T-helper 17 cell (primary cell): ENCODE measurements at places on chromosomes 6 and 20.

GRCh38 chr6:109327959-109328358, 54.3 kb downstream of the CD164 start:
- no peak for DNase-seq

DNA sequence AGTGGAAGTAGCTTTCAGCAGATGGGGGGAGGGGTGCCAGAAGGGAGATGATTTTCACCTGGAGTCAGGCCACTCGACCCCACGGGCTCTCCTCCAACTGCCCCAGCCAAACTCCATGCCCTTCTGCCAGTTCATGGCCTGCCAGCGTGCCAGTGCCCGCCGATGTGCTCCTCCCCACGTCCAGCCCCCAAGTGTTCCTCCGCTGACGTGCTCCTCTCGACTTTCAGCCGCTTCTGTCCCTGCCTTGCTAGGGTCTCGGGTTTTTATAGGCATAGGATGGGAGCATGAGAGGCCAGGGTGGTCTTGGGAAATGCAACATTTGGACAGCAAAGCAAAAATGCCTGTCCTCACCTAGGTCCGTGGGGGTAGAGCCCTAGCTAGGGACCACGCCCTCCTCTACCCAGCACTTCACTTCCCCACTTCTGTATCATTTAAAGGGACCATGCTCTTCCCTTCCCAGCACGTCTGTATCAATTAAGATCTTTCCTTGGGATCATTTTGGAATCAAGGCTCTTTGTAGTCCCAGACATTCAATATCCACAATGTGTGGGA, 54.4 kb downstream of the PRND start:
- DNase-seq: no peak

DNA sequence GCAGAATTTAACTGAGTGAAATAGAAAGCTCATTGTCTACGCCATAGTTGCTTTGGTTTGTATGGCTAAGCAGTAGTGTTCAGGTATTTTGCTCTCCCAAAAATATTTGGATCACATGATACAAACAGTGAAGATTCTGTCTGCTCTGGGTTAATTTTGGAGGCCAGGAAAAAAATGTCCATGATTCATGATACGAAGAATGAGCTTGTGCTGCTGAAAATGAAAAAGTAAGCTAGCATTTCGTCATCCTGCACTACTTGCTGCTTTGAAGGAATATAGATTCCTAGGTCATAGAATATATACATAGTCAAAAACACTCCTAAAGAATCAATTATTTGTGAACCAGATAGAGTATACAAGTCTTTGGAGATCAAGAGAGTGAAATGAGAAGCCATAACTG, 8.3 kb downstream of the WRNIP1 start:
- no peak for DNase-seq

DNA sequence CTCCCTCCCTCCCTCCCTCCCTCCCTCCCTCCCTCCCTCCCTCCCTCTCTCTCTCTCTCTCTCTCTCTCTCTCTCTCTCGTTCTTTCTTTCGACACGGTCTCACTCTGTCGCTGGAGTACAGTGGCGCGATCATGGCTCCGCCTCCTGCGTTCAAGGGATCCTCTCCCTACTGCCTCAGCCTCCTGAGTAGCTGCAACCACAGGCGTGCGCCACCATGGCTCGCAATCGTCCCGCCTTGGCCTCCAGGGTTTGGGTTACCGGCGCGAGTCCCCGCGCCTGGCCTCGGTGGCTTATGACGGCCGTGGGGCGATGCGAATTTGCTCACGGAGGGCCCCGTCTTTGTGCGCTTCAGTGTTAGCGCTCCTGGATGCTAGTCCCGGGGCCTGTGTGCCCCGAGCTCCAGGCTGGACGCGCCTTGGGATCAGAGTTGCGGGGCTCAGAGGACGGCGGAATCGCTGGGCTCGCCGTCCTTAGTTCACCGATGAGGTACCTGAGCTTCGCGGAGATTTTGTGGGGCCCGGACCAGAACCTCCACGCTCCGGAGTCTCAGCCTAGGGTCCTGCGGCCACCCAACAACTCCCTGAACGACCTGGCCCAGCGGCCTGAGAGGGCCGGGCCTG, 45.2 kb downstream of the MCUR1 start:
- DNase-seq: no peak

DNA sequence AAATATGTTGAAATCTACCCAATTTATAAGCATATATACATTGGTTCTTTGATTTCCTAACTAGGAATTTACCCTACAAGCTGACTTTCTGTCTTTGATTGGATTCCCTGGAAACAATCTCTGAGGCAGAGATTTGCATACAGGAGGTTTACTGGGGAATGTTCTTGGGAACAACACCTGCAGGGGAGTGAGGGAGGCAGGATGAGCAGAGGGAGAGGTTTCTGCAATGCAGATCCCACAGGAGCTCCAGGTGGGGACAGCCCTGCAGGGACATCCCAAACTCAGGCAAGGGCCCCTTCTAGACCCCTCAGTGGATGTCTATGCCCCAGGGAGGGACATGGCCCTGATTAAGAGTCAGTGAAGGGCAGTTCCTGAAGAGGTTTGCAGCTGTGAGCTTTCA, 95.2 kb upstream of the CCDC167 start:
- DNase-seq: no peak

DNA sequence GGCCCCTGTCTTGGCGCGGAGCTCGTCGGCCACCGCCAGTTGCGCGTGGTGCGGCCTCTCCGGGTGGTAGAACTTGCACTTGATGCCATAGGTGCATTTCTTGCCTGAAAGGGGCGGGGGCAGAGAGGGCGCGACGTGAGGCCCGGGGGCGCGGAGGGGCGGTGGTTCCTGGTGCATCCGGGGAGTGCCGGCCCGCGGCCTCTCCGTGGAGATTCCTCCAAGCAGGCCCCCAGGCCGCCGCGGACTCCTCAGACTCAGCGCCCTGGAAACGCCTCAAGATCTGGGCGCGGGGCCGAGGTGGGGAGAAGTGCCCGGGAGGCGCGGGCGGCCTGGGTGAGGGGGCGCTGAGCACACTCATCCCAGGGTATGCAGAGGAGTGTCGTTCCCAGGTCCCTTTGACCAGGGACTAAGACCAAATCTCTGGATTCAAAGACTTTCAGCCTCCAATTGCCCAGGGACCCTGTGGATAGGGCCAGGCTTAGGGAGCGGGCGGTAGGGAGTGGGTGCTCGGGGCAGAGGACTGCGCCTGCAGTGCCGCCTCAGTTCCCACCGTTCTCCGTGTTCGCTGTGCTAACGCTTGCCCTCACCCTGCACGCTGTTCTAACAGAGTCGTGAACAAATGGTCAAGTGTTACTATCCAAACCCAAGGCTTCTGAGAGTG, 33.3 kb downstream of the ZC3H12D start:
- DNase-seq: no peak

GRCh38 chr20:31641391-31641790, 3.7 kb downstream of the COX4I2 start:
- DNase-seq: no peak

- no peak for DNase-seq
These were observed 307.1 kb upstream of the RSPO3 start for GRCh38 chr6:126811321-126811720.

DNA sequence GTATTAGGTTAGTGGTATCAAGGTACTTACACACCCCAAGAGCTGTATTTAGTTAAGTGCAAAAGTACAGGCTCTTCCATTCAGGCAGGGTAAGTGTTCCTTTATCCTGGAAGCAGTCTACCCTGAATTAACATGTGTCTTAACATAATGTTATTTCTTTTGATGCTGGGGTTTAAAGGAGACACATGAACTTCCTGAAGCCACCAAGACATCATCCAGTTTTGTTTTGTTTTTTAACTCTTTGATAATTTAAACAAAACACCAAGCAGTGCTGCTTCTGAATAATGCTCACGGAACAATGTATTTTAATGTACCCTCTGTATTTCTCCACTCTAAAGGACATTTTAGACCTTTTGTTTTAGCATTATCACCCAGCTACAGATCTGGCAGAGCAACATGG, 50.5 kb upstream of the PLCB4 start:
- no peak for DNase-seq

GRCh38 chr6:138655828-138656227, 117.7 kb upstream of the CCDC28A start:
- DNase-seq: no peak

DNA sequence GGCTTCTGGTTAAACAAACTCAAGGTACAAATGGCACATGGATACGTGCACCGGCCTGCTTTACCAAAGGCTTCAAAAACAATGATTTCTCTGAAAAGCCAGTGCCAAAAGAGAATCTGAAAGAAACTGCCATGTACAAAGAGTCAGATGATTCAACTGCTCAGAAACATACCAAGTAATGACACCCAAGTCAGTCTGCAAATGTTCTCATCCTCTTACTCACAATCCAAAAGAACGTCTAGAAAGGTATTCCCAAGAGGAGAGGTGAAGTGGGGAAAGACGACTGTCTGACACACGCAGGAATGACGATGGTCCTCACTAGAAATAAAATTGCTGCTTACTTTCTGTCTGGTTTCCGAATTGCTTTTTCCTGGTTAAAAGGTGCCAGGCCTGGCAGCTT, 52.9 kb downstream of the NFATC2 start:
- DNase-seq: no peak

DNA sequence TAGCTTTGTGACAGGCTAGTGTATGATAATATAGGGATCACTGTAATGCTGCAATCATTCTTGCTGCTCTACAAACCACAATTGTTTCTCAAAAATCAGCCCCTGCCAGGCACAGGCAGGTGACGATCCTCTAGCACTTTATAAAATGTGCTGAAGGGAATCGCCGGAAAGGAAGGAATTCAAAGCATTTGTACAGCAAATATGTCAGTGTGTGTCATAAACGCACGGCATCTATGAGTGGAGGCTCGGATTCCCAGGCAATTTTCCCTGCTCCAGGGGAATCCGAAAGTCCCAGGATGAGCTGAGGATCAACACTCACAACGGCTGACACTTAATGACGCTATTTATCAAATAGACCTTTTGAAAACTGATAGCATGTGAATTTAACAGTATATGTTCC, 1.4 kb downstream of the PHACTR1 start:
- DNase-seq: no peak

- DNase-seq: no peak
These were observed 649.7 kb upstream of the CHD6 start for GRCh38 chr20:42267793-42268384.
